Vagina (tissue), 2 donors: ENCODE measurements at places on chromosomes 1 and 21.

DNA sequence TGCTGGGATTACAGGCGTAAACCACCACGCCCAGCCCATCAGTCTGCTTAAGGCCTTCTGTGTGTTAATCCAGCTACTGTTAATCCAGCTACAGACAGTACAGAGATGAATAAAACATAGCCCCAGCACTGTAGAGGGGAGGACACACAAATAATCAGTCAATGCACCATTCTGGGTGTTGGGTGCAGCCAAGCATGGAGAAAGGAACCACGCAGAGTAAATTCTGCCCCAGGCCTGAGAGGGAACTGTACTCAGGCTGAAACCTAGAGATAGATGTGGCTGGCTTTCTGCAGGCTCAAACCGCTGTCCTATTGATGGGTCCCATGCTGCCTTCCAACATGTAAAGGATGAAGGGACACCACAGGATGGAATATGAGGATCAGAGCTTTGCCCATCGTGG lies 136.8 kb upstream of the IGSF21 start:
- DNase-seq = no peak

GRCh38 chr1:69639159-69639558 lies 71.4 kb downstream of the LRRC7 start:
- no peak for DNase-seq

DNA sequence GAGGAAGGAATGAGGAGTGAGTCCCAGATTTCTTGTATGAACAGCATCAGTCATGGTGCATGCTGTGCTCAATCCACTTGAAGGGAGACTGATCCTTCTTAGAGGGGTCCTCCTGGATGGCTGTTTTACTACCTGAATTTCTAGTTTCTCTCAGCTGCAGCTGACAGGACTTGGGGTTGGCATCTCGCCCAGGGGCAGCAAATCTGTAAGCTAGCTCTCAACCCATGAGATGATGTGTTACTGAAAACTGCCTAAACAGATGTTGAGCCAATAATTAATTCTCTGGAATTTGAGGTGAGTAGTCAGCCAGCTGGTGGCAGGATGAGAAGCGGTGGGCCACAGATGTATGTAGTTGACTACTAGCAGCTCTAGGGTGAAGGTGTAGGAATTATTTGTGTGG lies 19.6 kb downstream of the BACH1 start:
- no peak for DNase-seq

- no peak for DNase-seq
Observed at GRCh38 chr1:30061292-30062220, 661.8 kb downstream of the MATN1 start.

DNA sequence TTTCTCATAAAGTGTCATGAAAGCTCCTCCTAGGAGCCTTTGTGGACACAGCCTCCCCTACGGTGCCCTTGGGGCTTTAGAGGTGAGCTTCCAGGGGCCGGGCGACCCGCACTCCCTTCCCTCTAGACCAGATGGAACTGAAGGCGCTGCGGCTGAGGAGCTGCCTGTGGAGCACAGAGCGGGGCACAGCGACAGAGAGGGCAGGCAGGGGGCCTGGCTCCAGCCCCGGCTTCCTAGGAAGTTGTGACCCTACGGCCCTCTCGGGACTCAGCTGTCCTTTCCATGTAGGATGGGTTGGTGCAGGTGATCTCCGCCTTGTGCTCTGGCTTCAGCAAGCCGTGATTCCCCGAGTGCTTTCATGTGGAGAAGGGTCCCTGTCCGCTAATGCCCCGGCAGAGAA lies 23.6 kb upstream of the NEK2 start:
- no peak for DNase-seq

DNA sequence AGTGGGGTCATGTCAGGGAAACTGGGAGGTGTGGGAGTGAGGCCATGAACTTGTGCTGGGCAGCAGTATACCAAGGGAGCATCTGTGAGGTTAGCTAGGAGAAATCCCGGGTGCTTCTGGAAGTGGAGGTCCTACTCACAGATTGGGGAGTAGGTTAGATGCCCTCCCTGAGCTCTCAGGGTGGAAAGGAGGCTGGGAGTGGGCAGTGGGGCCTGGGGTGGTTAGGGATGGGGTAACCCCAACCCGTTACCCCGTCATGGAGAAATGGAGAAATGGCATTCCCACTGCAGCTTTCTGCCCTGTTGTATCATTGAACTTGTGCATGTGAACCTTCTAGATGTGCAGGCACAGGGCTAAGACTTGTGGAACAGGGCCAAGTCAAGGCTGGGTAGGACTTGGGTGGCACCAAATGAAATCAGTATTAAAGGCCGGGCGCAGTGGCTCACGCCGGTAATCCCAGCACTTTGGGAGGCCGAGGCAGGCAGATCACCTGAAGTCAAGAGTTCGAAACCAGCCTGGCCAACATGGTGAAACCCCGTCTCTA lies 27.2 kb downstream of the EXOC8 start:
- peak; percentile 87 for DNase-seq

- DNase-seq = no peak
Observed at GRCh38 chr1:225766967-225767633, 10.5 kb upstream of the SRP9 start.

- no peak for DNase-seq
Observed at GRCh38 chr1:12618965-12619791, 1.2 kb upstream of the DHRS3 start.

- DNase-seq = no peak
Observed at GRCh38 chr1:226987623-226988333, 47.7 kb downstream of the COQ8A start.

- no peak for DNase-seq
Observed at GRCh38 chr1:206935491-206936067, 10.7 kb downstream of the PIGR start.

DNA sequence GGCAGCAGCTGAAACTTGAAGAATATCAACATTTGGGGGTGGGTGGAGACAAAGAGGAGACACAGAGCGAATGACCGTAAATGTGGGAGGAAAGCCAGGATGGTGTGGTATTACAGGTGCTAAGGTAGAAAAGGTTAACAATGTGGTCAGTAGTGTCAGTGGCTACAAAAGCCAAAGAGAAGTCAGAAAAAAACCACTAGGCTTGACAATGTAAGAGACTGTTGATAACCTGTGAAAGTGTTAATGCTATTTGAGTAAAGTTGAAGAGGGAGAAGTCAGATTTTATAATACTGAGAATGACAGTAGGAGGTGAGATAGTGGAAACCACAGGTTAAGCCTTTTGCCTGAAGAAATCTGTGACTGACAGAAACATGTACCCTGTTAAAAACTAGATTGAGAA lies 120.8 kb downstream of the CLEC20A start:
- DNase-seq = no peak

DNA sequence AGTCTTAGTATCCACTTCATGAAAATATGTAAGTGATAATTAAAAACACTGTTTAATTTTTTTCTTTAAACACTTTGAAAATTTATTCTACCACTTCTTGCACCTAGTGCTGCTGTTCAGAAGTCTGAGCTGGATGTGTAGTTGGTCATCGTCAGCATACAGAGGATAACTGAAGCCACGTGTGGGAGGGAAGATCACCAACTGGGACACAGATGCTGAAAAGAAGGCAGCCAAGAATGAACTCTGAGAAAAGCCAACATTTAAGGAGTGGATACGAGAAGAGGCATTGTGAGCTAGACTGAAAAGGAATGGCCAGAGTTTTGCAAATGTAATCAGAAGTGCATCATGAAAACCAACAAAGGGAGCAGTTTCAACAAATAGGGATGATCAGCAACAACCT lies 24.6 kb upstream of the CLCA4 start:
- no peak for DNase-seq
